ENCODE measurements at places on chromosomes 2 and 18.

- DNase-seq, result no peak
Measured at GRCh38 chr2:9908639-9909038, 42.9 kb upstream of the GRHL1 start.

DNA sequence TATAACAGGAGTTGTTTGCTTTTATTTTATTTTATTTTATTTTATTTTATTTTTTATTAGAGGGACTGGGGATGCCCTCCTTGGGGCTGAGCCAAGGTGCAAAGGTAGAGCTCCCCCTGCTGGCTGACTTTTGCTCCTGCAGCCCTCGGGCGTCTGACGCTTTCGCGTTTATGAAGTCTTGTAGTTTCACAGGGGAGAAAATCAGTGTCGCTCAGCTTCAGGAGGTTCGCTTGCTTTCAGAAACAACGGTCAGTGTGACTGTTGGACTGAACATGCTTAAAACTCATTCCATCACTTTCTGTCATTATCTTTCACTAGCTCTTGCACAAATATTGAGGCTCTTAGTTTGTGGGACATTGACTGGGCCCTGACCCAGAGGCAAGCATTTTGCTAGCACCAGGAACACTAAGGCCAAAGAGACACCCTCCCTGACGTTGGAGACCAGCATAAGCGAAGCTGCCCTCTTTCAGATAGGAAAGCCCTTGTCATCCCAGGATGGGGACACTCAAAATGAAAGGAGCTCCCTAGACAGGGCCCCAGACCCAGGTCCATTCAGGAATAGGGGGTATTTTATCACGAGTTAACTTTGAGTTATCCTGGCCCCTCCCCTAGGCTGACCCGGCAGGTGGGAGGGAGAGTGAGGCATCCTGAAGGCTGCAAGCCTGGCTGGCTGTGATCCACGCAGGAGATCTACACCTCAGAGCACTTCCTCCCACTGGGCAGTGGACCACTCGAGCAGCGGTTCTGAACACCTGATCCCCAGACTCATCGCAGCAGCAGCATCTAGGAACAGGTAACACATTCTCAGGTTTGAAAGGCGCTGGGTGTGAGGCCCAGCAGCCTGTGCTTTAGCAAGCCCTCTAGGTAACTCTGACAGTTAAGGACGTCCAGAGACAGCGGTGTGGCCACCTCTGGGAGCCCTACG, 34.4 kb downstream of the LGALSL start:
- DNase-seq, result peak; percentile 78

GRCh38 chr18:29154196-29154757, 977.3 kb upstream of the CDH2 start:
- DNase-seq, result no peak

DNA sequence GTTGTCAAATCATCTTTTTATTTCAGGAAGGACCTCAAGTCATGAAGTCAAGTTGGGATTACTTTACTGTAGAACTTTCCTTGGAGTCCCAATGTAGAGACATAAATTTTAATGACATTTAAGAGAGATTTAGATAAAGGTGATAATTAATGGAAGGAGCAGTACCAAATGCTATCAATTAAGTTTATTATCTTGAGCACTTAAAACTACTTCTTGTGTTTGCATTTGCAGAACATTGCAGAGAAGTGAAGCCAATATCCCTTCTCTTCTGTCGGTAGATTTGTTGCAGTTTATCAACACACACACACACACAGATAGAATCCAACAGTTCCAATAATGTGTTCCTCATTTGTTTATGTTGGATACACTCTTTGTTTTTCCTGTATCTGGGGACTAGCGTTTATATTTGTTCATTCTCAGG, 570.7 kb downstream of the EPHA4 start:
- no peak for DNase-seq

- no peak for DNase-seq
Measured at GRCh38 chr2:235634435-235635158, 140.8 kb downstream of the AGAP1 start.

DNA sequence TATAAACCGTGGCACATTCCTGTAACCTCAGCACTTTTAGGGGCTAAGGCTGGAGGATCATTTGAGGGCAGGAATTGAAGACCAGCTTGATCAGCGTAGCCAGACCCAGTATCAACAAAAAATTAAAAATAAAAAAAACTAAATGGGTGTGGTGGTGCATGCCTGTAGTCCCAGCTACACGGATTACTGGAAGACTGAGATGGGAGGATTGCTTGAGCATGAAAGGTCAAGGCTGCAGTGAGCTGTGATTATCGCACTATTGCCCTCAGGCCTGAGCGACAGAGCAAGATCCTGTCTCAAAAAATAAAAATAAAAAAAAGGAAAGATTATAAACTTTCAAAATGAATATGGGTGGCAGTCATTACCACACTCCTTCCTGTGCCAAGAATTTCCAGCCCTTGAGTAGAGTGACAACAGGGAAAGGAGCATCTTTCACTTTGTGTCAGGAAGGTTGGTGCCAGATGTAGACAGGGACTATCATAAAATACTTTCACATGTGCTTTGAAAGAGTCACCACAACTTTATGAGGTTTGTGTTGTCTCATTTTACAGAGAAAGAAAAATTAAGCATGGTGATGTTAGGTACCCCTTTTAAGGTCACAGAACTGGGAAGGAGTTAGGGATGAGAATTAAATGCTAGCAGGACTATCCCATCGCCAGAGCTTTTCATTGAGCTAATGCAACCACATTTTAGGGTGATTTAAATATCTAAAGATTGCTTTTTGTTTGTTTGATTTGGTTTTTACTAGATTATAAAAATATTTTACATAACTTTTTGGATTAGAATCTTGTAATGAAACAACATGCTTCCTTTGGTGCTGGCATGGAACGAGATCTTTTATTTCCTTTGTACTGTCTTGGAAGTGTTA, 1617.4 kb upstream of the ACVR2A start:
- DNase-seq, result no peak

- DNase-seq, result no peak
Measured at GRCh38 chr2:105894327-105894944, 149.7 kb downstream of the NCK2 start.
